ENCODE measurements at places on chromosomes 16 and 17.
A peak's percentile ranks its signal among the peaks of the same experiment; 100 is the strongest.

DNA sequence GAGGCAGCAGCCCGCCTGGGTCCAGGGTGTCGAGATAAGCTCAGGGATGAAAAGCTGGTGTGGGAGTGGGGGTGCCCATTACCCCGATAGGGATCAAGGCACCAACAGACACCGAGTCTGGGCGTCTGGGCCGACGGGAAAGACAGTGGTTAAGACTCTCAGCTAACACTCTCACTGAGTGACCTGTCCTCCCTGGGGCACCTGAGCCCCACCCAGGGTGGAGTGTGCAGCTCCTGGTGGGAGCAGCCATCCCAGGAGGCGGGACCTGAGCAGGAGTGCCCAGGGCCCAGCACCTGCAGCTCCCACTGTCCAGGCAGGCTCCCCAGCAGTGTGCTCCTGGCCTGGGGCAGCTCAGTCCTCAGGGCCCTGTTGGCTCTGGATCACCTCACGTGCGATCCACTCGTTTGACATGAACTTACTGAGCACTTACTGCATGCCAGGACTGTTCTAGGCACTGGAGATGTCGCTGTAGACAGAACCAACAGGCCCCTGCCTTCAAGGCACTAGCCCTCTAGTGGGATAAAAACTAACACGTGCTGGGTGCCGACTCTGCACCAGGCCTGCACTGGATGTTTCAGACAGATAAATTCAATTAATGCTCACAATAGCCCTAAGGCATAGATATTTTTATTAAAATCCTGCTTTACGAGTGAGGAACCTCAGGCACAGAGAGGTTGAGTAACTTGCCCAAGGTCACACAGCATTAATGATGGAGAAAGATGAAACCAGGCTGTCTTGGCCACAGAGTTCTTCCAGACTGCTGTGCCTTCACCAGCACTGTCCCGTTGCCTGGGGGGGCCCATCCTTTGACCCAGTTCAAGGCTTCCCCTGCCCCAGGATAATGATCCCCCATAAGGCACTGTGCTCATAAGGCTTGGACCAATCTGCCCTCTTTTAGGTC is 1.9 kb downstream of the EVPLL start:
- no peak for DNase-seq

DNA sequence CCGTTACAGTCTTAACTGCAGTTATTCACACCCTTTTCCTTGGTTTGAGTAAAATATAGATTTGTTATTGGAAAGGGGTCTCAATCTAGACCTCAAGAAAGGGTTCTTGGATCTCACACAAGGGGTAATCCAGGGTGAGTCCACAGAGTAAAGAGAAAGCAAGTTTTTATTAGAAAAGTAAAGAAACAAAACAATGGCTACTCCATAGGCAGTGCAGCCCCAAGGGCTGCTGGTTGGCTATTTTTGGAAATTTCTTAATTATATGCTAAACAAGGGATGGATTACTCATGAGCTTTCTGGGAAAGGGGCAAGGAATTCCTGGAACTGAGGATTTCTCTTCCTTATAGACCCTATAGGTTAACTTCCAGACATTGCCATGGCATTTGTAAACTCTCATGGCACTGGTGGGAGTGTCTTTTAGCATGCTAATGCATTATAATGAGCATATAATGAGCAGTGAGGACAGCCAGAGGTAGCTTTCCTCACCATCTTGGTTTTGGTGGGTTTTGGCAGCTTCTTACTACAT is 24.5 kb upstream of the MILR1 start:
- no peak for DNase-seq

- DNase-seq, result peak; percentile 27
Measured at GRCh38 chr17:38604479-38605403, 1.0 kb downstream of the SRCIN1 start.

DNA sequence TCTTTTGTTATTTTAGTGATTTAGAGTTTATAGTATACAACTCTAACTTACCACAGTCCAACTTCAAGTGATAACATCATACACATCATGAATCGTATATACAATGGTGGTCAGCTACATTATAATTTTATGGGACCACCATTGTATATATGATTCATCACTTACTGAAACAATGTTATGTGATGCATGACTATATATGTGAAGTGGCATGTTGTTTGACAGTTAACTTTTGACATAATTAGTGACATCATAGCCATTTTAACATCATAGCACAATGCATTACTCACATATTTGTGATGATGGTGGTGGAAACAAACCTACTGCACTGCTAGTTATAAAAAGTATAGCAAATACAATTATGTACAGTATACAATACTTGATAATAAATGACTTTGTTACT is 21.9 kb downstream of the DYNLL2 start:
- no peak for DNase-seq
